Colonic mucosa (tissue), 4 donors: ENCODE measurements at places on chromosomes 12 and 14.

- no peaks in the 10 kb centered on the region for H3K27me3 ChIP-seq
- H3K4me3 ChIP-seq = no peak overlapping the region
- H3K36me3 ChIP-seq = peaks cover 40% of the 10 kb centered on the region
- DNase-seq = peak; percentile 47
These were observed 9.8 kb upstream of the PNMA1 start for GRCh38 chr14:73723797-73724661.

DNA sequence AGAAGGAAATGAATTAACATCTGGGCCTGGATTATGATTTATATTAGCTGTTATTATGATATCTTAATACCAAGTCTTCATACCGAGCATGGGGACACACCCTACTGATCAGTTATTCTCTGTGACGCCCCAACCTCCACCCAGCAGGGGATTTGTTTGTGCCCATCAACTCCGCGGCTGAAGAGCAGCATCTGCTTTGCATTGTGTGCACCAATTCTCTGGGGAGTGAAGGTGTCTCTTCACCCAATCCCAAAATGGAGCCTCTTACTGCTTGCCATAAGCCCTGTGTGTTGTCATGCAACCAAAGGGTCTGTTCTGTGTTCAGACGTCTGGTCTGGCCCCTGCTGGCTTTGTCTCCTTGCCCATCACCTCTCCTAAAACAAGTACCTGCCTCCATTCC is 25.4 kb downstream of the DHRS2 start:
- H3K36me3 ChIP-seq = no peaks in the 10 kb centered on the region
- no peak overlapping the region for H3K4me3 ChIP-seq
- no peaks in the 10 kb centered on the region for H3K4me1 ChIP-seq

DNA sequence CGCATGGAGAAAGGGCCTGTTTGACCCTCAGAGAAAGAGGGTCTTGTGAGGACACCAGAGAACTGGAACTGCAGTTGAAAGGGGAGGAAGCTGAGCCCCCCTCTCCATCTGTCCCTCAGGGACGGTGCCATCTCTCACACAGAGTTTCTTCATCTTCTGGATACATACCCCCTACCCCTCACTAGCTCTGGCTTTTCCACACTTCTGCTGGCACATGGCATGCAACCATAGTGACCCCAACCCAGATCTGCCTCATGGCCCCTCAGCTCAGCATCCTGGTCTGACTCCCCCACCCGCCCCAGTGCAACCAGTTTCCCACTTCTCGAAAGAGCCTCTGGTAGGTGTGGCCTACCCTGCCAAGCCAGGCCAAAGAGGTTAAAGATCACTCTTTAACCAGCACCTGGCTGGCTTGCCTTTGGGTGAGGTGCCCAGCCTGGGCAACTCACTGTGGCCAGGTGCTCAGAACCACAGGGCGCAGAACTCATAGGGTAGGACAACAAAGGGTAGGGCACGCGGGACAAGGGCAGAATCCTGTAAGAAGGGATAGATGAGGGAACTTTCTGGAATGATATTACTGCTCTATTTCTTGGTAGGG is 25.8 kb downstream of the GALNT16 start:
- no peaks in the 10 kb centered on the region for H3K36me3 ChIP-seq
- DNase-seq = no peak
- H3K4me1 ChIP-seq = no peaks in the 10 kb centered on the region
- H3K4me3 ChIP-seq = no peak overlapping the region
- H3K27me3 ChIP-seq = no peaks in the 10 kb centered on the region

GRCh38 chr12:34597548-34598351 is 575.5 kb downstream of the ALG10 start:
- no peak overlapping the region for H3K27ac ChIP-seq
- H3K4me3 ChIP-seq = no peak overlapping the region
- no peak for DNase-seq
- no peaks in the 10 kb centered on the region for H3K36me3 ChIP-seq

- peak overlapping the region; percentile 29 for H3K4me3 ChIP-seq
- no peaks in the 10 kb centered on the region for H3K36me3 ChIP-seq
- H3K27ac ChIP-seq = peak overlapping the region; percentile 44
These were observed 61.9 kb downstream of the SMUG1 start for GRCh38 chr12:54126696-54127537.

DNA sequence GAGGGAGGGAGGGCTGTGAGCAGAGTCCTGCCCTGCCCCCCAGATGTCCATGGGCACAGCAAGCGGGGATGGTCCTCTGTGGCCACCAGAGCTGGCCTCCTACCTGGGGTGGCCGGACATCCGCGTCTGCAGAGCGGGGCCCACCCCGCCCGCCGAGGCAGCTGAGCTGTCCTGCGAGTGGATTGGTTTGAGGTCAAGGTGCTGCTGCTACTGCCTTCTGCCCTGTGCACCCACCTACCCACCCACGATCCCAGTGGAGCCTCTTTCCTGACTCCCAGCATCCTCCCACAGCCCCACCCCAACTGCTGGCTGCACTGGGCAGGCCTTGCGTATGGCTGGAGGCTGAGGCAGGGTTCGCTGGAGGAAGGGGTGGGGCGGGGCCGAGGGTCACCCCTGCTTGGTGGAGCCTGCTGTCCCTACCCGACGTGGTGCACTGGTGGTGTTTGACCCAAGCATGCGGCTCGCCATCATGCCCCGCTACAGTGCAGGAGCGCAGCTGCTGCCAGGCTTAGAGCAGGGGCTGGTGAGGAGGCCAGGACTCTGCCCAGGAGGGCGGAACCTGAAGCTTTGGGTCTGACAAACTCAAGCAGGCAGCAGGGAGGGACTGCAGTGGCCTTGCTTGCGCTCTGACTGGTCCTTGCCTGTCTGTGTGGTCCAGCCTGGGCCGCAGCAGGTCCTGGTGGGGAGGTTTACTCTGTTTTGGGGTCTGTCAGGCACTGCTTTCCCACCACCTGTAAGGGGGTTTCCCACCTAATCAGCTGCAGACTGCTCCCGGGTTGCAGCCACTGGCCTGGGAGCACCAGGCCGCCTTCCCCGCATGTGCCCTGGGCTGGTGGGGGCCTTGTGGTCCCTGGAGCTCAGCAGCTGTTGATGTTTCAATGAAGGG is 23.7 kb downstream of the CEP170B start:
- peak; percentile 15 for DNase-seq
- H3K27me3 ChIP-seq = no peaks in the 10 kb centered on the region
- H3K27ac ChIP-seq = no peak overlapping the region
- H3K4me1 ChIP-seq = no peaks in the 10 kb centered on the region

GRCh38 chr14:51677266-51677665 is 25.6 kb downstream of the FRMD6 start:
- no peak overlapping the region for H3K4me3 ChIP-seq
- H3K27ac ChIP-seq = no peak overlapping the region
- no peaks in the 10 kb centered on the region for H3K4me1 ChIP-seq
- H3K36me3 ChIP-seq = no peaks in the 10 kb centered on the region
